ENCODE measurements at places on chromosomes 12 and 14. TPM values are rescaled to one million over a fixed set of nuclear protein-coding genes. Genes with fewer than 3 reads are reported as not detected.

The VDR gene
- 7.0 TPM for polyA plus RNA-seq

The MYH6 gene
- 0.67 TPM for polyA plus RNA-seq

The GLIPR1L2 gene
- polyA plus RNA-seq, result 1.1 TPM

The RPGRIP1 gene
- not detected for polyA plus RNA-seq

The KRT2 gene
- polyA plus RNA-seq, result 0.50 TPM

The MIP gene
- polyA plus RNA-seq, result not detected

The CLEC6A gene
- not detected for polyA plus RNA-seq

The SAMD15 gene
- polyA plus RNA-seq, result 0.36 TPM

The OXA1L gene
- polyA plus RNA-seq, result 69.4 TPM

The PPP2R5E gene
- 14.7 TPM for polyA plus RNA-seq

The RNASE1 gene
- 86.4 TPM for polyA plus RNA-seq

The DHRS7 gene
- 67.7 TPM for polyA plus RNA-seq

- no peak overlapping the region for H3K4me3 ChIP-seq
- H3K4me1 ChIP-seq, result peaks cover 15% of the 10 kb centered on the region
- H3K27ac ChIP-seq, result no peak overlapping the region
- H3K27me3 ChIP-seq, result no peaks in the 10 kb centered on the region
Measured at GRCh38 chr12:51974646-51975045, 23.1 kb downstream of the ACVR1B start.

DNA sequence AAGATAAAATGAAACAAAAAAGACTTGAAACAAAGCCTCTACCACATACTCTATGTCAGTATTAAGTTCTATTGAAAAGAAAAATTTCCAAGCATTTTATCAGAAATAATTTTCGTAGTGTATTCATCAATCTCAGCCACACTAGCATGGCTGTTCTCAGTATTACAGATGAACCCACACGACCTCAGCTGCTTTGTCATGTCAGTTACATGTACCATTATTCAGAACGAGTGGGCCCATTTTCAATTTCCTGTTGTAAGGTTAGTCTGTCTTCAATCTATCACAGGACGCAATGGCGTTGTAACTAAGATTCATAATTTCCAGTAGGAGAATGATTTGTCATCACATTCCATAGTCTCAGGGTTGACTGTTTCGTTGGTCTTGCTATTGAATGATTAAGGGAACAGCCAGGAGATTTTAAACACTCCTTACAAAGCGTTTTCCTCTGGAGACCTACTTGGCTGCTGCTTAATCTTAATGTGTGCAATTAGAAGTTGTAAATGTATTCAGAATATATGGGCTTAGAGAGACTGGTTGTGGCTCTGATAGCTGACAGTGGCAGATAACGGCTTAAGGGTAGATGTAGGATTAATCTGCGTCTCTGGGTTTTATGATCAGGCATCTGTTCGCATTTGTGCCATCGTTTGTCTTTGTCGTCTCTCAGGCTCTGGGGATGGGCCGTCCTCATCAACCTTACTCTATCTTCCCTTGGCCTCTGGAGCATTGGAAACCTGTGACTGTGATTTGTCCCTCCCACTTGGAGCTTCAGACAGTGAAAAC, 65.4 kb downstream of the GLT1D1 start:
- no peaks in the 10 kb centered on the region for H3K27me3 ChIP-seq
- no peak for DNase-seq
- no peak overlapping the region for H3K4me3 ChIP-seq
- H3K36me3 ChIP-seq, result no peaks in the 10 kb centered on the region
- peaks cover 2% of the 10 kb centered on the region for H3K4me1 ChIP-seq

DNA sequence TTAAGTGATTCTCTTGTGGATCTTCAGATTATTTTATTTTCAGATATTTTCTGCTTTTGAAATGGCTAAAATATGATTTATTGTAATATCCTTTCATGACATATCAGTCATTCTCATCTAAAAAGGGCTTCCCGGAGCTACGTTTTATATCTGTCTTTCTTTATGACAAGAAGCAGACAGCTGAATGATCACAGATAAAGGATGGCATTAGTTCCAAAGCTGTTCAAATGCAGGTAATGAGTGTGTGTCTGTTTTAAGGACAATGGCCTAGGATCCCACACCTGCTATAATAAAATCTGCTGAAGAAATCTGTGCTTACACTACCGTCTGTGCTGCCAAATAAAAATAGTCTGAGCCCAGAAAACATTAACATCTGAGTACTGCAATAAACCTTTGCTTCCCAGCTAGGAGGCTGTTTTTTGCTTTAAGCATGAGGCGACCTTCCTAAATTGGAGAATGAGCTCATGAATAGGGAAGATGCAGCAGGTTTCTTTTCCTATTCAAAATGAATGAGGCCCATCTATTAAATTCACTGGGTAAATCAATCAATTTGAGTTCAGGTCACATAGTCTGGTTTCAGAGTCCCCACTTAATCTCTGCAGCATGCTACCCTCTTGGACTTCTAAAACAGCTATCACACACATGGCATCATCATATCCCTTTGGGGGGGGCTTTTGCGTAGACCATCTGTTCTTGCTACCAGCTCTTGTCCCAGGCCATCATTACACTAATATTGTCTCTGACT, 498.5 kb downstream of the NELL2 start:
- H3K27ac ChIP-seq, result no peak overlapping the region
- H3K36me3 ChIP-seq, result no peaks in the 10 kb centered on the region
- no peak overlapping the region for H3K4me3 ChIP-seq
- no peaks in the 10 kb centered on the region for H3K4me1 ChIP-seq
- H3K27me3 ChIP-seq, result no peaks in the 10 kb centered on the region

- no peaks in the 10 kb centered on the region for H3K27me3 ChIP-seq
- DNase-seq, result no peak
Measured at GRCh38 chr12:102603021-102603420, 122.7 kb upstream of the IGF1 start.

GRCh38 chr12:19694627-19695026, 255.3 kb downstream of the AEBP2 start:
- H3K4me3 ChIP-seq, result no peak overlapping the region
- peaks cover 3% of the 10 kb centered on the region for H3K4me1 ChIP-seq
- H3K27me3 ChIP-seq, result no peaks in the 10 kb centered on the region
- no peak for DNase-seq
- no peak overlapping the region for H3K27ac ChIP-seq

DNA sequence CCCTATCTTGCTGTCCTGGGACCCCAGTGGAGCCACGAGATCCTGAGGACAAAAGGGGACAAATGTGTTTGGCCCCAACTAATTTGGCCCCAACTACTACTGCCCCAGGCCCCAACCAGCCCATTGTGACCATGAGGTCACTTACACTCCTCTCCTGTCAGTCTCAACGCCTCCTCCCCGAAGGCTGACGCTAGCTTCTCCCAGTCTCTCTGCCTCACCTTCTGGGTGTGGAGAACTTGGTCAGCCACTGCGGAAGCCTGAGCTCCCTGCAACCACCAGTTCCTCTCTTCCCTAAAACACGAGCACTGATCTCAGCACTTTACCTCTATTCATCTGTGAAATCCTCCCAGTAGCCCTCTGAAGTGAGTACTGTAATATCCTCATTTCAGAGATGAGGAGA, 13.3 kb downstream of the FAM181A start:
- H3K36me3 ChIP-seq, result no peaks in the 10 kb centered on the region
- H3K4me3 ChIP-seq, result no peak overlapping the region
- H3K4me1 ChIP-seq, result no peaks in the 10 kb centered on the region
- peak overlapping the region; percentile 37 for H3K27ac ChIP-seq
- no peak for DNase-seq

- peaks cover 2% of the 10 kb centered on the region for H3K27me3 ChIP-seq
- no peaks in the 10 kb centered on the region for H3K4me1 ChIP-seq
- H3K27ac ChIP-seq, result no peak overlapping the region
Measured at GRCh38 chr12:53824001-53824712, 72.4 kb upstream of the CISTR start.

DNA sequence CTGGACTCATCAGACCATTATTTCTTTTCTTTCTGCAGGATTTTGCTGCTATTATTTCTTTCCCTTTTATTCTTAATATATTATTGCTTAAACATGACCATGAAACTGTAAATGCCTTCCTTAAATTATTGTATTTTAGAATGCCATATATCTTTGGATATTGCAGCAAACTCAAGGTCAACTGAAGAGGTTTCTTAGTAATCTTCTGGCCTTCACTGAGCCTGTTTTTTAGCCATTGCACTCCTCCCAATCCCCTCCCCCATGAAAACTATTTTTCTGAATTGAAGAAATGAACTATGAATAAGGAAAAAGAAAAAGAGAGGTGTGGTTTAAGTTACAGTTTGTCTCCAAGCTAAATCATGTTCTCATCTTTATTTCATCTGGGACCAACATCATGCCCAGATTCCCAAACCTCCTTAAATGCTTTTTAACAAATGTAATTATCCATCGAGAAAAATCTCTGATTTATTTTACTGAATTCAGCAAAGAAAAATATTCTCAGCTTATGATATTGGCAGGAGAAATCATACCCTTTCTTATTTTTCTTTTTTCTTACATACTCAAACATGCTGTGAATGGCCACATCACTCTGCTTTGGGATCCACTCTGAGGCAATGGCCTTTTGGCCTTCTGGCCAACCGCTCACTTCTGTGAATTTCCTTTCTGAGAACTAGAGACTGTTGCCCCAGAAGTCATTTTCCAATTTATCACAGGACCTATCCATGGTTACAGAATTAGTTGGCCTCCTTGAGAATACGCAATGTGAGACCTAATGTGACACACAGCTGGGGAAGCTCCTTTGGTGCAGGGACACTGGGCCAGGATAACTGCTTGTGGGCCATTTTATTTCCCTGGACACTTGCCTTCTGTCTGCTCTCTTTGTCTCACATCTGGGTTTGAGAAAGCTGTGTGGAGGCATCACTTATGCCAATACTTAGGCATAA, 50.9 kb downstream of the IGF1 start:
- no peak overlapping the region for H3K27ac ChIP-seq
- no peak for DNase-seq
- no peak overlapping the region for H3K4me3 ChIP-seq
- no peaks in the 10 kb centered on the region for H3K27me3 ChIP-seq
- H3K4me1 ChIP-seq, result no peaks in the 10 kb centered on the region

DNA sequence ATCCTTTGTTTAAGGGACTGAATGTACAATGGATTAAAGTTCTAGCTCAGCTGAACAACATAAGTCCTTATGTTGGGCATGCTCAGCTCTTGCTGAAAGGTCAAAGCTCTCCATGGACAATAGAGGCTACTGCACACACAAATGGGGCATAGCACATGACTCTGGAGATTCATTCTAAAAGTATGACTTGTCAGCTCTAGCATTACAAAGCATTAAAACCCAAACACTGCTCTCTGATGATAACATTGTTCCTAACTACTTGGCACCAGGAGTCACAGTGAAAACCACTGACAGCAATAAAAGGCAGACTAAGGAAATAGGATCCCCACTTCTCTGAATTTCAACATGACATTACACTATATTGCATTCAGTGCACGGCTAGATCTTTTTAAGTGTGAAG, 21.9 kb upstream of the FSCB start:
- H3K4me3 ChIP-seq, result no peak overlapping the region
- H3K4me1 ChIP-seq, result no peaks in the 10 kb centered on the region
- no peak for DNase-seq

DNA sequence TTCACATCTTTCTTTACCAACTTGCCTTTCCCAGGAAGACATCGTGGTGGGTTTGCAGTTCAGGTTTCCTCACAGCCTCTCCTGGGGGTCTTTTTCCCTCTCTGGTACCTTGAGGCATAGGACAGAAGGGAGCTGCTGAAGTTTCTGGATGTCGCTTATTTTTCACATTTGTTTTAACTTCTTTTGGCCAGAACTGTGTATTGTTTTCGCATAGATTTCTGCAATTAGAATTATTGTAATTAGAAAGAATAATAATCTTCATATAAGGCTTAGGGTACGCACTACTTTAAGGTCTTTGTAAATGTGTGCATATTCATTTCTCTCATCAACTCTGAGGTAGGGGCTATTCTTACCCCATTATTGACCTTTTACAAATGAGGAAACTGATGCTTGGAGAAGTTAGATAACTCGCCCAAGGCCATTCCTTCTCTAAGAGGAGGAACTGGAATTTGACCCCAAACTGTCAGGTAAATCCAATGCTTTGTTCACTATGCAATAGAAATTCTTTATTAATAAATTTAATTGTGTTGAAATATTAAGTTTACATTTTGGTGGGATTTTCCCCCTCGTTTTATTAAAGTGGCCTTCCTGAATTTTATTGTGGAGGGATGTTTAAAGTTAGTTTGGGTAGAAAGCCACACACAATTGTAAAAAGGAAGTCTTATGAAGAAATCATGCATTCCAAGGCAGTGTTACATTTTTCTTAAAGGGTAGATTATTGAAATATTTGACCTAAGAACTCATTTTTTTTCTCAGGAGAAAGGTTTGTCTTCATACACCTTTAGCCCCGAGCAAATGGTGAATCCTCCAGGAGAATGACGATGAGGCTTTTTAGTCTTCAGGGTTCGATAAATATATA, 12.1 kb upstream of the SLC38A2 start:
- H3K4me1 ChIP-seq, result peaks cover 2% of the 10 kb centered on the region
- peak overlapping the region; percentile 84 for H3K27ac ChIP-seq
- peak overlapping the region; percentile 47 for H3K4me3 ChIP-seq
- no peaks in the 10 kb centered on the region for H3K27me3 ChIP-seq
- no peak for DNase-seq

- DNase-seq, result peak; percentile 66
Measured at GRCh38 chr14:104580961-104581360, 1.4 kb downstream of the C14orf180 start.

GRCh38 chr12:106284358-106285105, 18.0 kb upstream of the TCP11L2 start:
- H3K4me3 ChIP-seq, result no peak overlapping the region
- no peak overlapping the region for H3K27ac ChIP-seq
- no peaks in the 10 kb centered on the region for H3K36me3 ChIP-seq
- no peak for DNase-seq
- H3K27me3 ChIP-seq, result peaks cover 5% of the 10 kb centered on the region

- DNase-seq, result no peak
- no peak overlapping the region for H3K4me3 ChIP-seq
- H3K27ac ChIP-seq, result no peak overlapping the region
- no peaks in the 10 kb centered on the region for H3K27me3 ChIP-seq
Measured at GRCh38 chr12:28107679-28108078, 82.6 kb upstream of the CCDC91 start.

GRCh38 chr12:2169489-2169888, 116.7 kb downstream of the CACNA1C start:
- DNase-seq, result no peak
- H3K4me1 ChIP-seq, result peaks cover 22% of the 10 kb centered on the region
- no peak overlapping the region for H3K4me3 ChIP-seq
